Panc1 (cell line): ENCODE measurements at places on chromosomes 7 and 10.

DNA sequence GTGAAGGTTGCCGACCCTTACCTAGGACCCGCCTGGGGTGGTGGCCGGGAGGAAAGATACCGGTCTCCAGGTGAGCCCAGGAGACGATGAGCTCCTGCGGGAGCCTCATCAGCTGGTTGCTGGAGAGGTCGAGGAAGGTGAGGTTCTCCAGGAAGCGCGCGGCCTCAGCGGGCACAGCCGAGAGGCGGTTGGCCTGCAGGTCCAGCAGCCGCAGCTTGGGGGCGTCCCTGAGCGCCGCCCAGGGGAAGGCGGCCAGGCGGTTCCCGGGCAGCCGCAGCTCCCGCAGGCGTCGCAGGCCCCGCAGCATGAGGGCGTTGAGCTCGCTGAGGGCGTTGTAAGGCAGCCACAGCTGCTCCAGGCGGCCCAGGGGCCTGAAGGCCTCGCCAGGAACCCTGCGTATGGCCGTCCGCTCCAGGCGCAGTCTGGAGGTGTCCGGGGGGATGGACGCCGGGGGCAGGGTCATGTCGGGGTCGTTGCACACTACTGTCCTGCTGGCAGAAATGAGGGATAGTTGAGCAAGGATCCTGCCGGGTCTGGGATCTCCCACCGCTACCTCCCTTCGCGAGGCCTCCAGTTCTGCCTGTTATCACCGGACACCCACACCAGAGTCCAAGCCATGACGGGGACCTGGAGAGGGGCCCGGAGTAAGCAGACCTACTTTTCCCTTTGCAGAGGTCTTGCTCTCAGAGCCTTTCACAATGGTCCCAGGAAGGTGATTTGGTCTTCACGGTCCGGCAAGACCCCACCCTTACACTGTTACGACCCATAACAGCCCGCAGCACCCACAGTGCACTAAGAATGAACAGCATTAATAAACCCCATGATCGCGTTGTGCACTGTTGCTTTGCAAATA, 3.9 kb downstream of the LRIT1 start:
- H3K27ac ChIP-seq, result no peak overlapping the region
- no peaks in the 10 kb centered on the region for H3K36me3 ChIP-seq
- no peaks in the 10 kb centered on the region for H3K4me1 ChIP-seq
- H3K27me3 ChIP-seq, result peaks cover 9% of the 10 kb centered on the region; the same call in 1 of the 2 replicates
- no peak for DNase-seq

- no peaks in the 10 kb centered on the region for H3K27me3 ChIP-seq
- H3K4me3 ChIP-seq, result no peak overlapping the region
- H3K36me3 ChIP-seq, result no peaks in the 10 kb centered on the region
- no peak overlapping the region for H3K27ac ChIP-seq
These were observed 11.9 kb upstream of the TEX36 start for GRCh38 chr10:125694883-125695282.

GRCh38 chr7:140230516-140230860, 53.7 kb upstream of the KDM7A start:
- H3K4me1 ChIP-seq, result no peaks in the 10 kb centered on the region
- H3K4me3 ChIP-seq, result peak overlapping the region; percentile 52
- H3K27me3 ChIP-seq, result peaks cover 2% of the 10 kb centered on the region
- H3K36me3 ChIP-seq, result no peaks in the 10 kb centered on the region
- no peak overlapping the region for H3K27ac ChIP-seq

GRCh38 chr7:22894546-22894945, 71.9 kb upstream of the TOMM7 start:
- H3K27ac ChIP-seq, result no peak overlapping the region
- H3K4me3 ChIP-seq, result no peak overlapping the region
- no peak for DNase-seq

DNA sequence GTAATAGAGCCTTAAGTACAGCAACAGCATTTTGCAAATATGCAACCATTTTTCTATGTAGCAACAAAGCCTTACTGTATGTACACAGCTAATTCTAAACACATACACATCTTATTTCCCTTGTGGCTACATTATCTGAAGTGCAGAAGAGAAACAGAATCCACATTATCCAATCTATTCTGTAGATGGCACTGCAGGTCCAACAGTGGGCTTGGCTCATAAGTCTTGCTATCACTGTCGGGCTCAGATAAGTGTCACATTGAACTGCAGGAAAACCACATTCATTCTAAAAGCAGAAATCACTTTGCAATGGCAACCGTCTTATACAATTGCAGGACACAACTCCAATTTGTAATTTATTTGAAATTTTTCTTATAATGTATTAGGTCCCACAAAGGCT, 109.8 kb upstream of the NOBOX start:
- DNase-seq, result peak; percentile 13
- no peaks in the 10 kb centered on the region for H3K36me3 ChIP-seq
- no peaks in the 10 kb centered on the region for H3K27me3 ChIP-seq

DNA sequence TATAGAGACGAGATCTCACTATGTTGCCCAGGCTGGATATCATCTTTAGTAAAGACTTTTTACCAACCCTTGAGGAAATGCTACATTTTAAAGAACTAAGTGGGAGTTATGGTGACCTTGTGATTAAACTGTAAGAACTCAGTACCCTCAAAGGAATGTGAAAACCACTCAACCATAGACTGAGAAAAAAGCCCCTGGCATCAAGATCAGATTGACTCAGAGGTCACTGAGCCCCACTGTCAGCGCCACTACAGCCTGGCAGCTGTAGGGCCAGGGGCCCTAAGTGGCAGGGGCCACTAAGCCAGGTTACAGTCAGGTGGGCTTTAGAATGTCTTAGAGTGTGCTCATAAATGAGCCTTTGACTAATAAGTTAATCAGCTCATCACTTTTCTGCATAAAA, 55.9 kb downstream of the APBB1IP start:
- DNase-seq, result no peak
- H3K27me3 ChIP-seq, result no peaks in the 10 kb centered on the region
- H3K27ac ChIP-seq, result no peak overlapping the region
- no peak overlapping the region for H3K4me3 ChIP-seq
- H3K4me1 ChIP-seq, result no peaks in the 10 kb centered on the region
- H3K36me3 ChIP-seq, result no peaks in the 10 kb centered on the region

- H3K4me1 ChIP-seq, result no peaks in the 10 kb centered on the region
- H3K27ac ChIP-seq, result no peak overlapping the region
- H3K27me3 ChIP-seq, result peaks cover 14% of the 10 kb centered on the region
- no peak overlapping the region for H3K4me3 ChIP-seq
- no peak for DNase-seq
- H3K36me3 ChIP-seq, result no peaks in the 10 kb centered on the region
These were observed 160.0 kb downstream of the RAB11FIP2 start for GRCh38 chr10:117886766-117887165.

DNA sequence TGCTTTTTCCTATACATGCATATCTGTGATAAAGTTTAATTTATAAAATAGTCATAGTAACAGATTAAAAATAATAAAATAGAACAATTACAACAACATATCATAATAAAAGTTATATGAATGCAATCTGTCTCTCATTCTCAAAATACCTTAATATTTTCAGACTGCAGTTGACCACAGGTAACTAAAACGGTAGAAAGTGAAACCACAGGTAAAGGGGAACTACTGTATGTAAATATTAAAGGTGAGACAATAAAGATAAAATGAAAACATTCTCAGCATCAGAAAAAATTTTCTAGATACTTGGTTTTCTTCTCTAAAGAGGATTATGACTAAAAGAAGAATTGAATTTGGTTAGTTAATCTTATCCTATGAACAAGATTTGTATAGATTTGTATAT, 6.0 kb downstream of the FKBP14 start:
- no peaks in the 10 kb centered on the region for H3K36me3 ChIP-seq
- no peaks in the 10 kb centered on the region for H3K27me3 ChIP-seq
- peaks cover 6% of the 10 kb centered on the region for H3K4me1 ChIP-seq
- no peak overlapping the region for H3K4me3 ChIP-seq
- H3K27ac ChIP-seq, result no peak overlapping the region

DNA sequence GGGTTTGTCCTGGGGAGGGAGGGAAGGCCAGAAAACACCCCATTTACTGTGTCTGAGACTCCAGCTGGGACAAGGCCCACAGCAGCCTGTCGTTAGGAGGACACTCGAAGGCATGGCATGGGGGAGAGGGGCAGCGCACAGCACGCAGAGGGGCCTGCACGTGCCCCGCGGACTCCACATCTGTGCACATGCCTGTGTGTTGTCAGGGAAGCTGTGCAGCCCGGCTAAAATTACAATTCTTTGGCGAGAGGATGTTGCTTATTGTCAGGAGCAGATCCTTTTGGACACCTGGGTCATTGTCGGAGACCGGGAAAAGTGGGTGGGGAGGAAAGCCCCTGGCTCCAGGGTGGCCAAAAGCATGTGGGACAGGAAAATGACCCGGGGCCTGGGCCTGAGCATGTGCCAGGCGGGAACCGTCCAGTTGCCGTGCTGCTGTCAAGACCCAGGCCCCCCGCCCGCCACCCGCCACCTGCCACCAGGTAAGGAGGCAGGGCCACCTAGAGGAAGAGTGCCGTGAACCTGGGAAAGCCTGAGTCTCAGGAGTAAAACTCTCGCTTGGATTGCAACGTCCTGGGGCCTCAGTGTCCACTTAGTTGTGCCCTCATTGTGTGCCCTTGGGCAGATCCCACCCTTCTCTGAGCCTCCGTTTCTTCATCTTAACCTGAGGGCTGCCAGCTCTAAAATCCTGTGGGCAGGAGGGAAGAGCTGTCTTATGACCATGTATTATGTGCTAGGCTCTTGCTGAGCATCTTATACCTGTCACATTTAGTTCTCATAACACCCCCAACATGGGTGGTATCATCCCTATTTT, 7.2 kb downstream of the VSIR start:
- H3K36me3 ChIP-seq, result no peaks in the 10 kb centered on the region
- H3K4me1 ChIP-seq, result peaks cover 72% of the 10 kb centered on the region
- peak overlapping the region; percentile 92 for H3K27ac ChIP-seq
- no peak overlapping the region for H3K4me3 ChIP-seq
- no peak for DNase-seq

- no peak for DNase-seq
- H3K27me3 ChIP-seq, result no peaks in the 10 kb centered on the region
- H3K36me3 ChIP-seq, result no peaks in the 10 kb centered on the region
These were observed 678.5 kb downstream of the KCNMA1 start for GRCh38 chr10:76959111-76959510.

GRCh38 chr7:154172236-154172635, 120.0 kb downstream of the DPP6 start:
- no peaks in the 10 kb centered on the region for H3K36me3 ChIP-seq
- H3K4me3 ChIP-seq, result no peak overlapping the region
- DNase-seq, result no peak
- no peaks in the 10 kb centered on the region for H3K4me1 ChIP-seq
- no peaks in the 10 kb centered on the region for H3K27me3 ChIP-seq

DNA sequence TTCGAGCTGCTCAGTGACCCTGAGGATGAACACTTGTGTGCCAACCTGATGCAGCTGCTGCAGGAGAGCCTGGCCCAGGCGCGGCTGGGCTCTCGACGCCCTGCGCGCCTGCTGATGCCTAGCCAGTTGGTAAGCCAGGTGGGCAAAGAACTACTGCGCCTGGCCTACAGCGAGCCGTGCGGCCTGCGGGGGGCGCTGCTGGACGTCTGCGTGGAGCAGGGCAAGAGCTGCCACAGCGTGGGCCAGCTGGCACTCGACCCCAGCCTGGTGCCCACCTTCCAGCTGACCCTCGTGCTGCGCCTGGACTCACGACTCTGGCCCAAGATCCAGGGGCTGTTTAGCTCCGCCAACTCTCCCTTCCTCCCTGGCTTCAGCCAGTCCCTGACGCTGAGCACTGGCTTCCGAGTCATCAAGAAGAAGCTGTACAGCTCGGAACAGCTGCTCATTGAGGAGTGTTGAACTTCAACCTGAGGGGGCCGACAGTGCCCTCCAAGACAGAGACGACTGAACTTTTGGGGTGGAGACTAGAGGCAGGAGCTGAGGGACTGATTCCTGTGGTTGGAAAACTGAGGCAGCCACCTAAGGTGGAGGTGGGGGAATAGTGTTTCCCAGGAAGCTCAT, 1.1 kb downstream of the DDIT4 start:
- peak overlapping the region; percentile 91 for H3K27ac ChIP-seq
- no peaks in the 10 kb centered on the region for H3K27me3 ChIP-seq
- H3K4me1 ChIP-seq, result peaks cover 48% of the 10 kb centered on the region
- no peak for DNase-seq
- H3K4me3 ChIP-seq, result peak overlapping the region; percentile 93

DNA sequence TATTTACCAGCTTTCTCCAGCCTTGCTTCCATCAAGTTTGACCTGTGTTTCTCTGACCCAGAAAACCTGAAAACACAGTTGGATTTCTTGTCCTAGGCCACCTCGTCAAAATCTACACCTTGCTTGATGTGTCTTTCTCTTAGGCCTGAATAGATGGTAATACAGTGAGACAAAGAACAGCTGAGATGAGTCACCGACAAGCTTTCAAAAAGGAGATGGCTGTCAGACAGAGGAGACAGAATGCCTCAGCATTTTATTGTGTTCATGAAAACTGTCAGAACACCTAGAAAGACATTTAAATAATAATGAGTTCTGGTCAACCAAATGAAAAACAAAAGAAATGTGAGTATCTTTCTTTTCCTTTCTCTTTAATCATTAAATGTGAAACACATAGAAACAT, 119.7 kb upstream of the SORCS1 start:
- H3K4me3 ChIP-seq, result no peak overlapping the region
- H3K4me1 ChIP-seq, result no peaks in the 10 kb centered on the region
- no peaks in the 10 kb centered on the region for H3K27me3 ChIP-seq
- H3K36me3 ChIP-seq, result no peaks in the 10 kb centered on the region
- H3K27ac ChIP-seq, result no peak overlapping the region
- no peak for DNase-seq

GRCh38 chr7:16590424-16590823, 55.1 kb downstream of the ANKMY2 start:
- H3K4me3 ChIP-seq, result no peak overlapping the region
- DNase-seq, result no peak
- no peaks in the 10 kb centered on the region for H3K27me3 ChIP-seq
- H3K4me1 ChIP-seq, result no peaks in the 10 kb centered on the region
- no peaks in the 10 kb centered on the region for H3K36me3 ChIP-seq

DNA sequence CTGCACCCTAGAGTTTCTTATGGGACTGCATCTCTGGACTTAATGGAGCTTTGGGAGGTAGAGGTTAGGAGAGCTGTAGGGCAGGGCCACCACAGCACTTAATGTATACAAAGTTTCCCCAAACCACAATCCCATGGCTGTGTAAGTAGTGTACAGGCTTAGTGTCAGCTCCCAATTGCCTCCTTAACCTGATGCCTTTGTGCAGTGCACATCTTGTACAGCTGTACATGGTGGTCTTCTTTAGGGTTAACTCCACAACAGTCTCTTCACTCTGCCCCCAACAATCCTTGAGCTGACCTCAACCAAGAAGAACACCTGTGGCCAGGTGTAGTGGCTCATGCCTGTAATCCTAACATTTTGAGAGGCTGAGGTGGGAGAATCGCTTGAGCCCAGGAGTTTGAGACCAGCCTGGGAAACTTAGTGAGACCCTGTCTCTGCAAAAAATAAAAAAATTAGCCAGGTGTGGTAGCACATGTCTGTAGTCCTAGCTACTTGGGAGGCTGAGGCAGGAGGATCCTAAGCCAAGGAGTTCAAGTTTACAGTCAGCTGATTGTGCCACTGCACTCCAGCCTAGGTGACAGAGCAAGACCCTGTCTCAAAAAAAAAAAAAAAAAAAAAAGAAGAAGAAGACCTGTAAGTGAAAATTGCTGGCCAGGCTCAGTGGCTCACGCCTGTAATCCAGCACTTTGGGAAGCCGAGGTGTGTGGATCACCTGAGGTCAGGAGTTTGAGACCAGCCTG, 6.8 kb downstream of the PLAU start:
- peaks cover 57% of the 10 kb centered on the region for H3K4me1 ChIP-seq
- H3K27ac ChIP-seq, result peak overlapping the region; percentile 97
- 0 out of 2 replicates have a peak, but pooled peaks cover 2% of the 10 kb centered on the region for H3K36me3 ChIP-seq
- H3K27me3 ChIP-seq, result no peaks in the 10 kb centered on the region

GRCh38 chr10:127889605-127890195, 3.0 kb downstream of the CLRN3 start:
- H3K27me3 ChIP-seq, result peaks cover 15% of the 10 kb centered on the region

GRCh38 chr7:132116369-132116768, 459.9 kb downstream of the PLXNA4 start:
- DNase-seq, result no peak
- no peaks in the 10 kb centered on the region for H3K4me1 ChIP-seq
- H3K36me3 ChIP-seq, result no peaks in the 10 kb centered on the region
- H3K27ac ChIP-seq, result no peak overlapping the region
